ENCODE measurements at places on chromosomes 16 and 17.

DNA sequence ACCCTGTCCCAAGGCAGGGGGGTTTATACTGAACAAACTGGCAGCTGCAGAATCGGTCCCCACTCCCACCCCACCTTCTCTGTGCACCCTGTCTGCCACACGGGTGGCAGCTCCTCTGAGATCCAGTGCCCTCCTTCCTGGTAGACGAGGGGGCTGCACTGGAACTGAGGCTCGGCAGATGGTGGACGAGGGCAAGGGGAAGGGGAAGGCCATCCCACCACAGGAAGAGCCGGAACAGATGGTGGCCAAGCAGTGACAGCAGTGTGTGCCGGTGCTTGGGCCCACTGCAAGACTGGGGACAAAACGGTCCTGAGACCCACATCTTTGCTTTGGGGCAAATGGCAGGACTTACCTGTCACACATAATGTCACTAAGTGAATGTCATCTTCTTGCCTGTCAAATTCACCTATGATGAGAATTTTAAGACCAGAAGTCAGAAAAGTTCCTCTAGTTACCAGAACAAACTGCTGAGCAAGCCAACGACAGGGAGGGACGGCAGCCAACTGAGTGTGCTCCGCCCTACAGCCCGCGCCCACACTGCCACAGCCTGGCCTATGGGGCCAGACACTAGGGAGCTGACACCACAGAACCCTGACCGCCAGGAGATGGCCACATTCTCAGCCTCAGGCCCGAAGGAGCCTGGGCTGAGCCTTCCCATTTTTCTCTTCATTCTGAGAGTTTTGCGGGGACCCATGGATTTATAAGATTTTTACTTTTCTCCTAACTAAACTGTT, 14.4 kb downstream of the NTAN1 start:
- DNase-seq: no peak

DNA sequence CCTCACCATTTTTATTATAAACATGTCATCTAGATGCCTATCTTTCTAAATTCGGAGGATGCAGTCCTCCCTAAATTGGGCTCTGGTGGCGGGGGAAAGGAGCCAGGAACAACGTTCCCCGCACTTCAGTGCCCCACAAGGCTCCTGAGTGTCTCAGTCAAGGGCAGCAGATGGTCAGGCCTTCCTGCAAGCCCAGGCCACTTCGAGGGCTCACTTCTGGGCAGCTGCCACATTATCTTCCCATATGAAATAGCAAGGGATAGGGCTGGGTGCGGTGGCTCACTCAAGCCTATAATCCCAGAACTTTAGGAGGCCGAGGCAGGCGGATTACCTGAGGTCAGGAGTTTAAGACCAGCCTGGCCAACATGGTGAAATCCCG, 32.3 kb downstream of the FBXO31 start:
- DNase-seq: no peak

DNA sequence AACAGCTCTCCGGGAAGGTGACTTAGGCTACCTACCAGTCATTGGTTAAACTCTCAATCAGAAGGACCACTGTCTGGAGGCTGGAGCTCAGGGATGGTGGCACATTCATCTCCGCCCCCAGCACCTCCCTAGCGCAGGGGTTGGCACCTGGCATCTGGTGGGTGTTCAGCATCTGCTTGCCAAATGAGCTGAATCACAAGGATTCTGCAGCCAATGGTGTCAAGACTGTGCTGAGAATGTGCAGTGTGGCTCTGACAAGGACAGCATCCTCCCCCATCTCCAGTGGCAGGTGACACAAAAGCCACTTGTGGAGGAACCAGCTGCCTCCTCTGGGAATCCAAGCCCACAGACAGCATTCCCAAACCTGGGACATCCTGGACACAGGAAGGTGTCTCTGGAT, 35.2 kb downstream of the PLXDC1 start:
- no peak for DNase-seq

- DNase-seq: no peak
These were observed 22.6 kb downstream of the CDRT4 start for GRCh38 chr17:15444805-15445204.

DNA sequence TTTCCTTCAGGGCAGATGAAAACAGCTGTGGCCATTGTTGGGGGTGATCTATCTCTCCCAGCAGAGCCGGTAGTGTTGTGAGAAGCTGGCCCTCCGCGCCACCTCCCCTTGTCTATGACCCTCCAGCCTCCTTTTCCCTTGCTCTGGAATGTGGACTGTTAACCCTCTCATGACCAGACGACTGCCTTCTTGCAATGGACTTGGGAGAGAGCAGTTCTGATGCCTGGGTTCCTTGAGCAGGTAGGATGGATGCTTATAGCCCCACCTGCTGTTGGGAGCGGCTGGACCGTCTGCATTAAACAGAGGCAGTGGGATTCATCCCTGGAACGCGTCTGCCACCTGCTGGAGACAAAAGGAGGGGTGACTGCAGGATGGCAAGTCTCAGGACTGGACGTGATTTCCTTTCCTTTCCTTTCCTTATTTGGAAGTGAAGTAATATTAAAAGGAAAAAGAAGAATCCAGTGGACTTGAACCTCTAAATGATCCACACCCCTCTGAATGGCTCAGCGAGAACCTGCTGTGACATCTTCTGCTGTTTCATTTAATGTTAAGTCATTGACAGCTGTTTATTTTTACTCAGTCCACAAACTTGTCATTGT, 1.8 kb upstream of the SOST start:
- DNase-seq: peak; percentile 96

- peak; percentile 35 for DNase-seq
These were observed at the start of gene KRTAP2-4 for GRCh38 chr17:41065829-41066624. KRTAP2-4 (minus strand) TSS chr17:41065879; CDS start chr17:41065845, 34 bp downstream.

GRCh38 chr17:28240688-28241340, 78.2 kb upstream of the TMEM97 start:
- DNase-seq: no peak

GRCh38 chr16:9264067-9264466, 172.6 kb downstream of the HAPSTR1 start:
- DNase-seq: no peak

DNA sequence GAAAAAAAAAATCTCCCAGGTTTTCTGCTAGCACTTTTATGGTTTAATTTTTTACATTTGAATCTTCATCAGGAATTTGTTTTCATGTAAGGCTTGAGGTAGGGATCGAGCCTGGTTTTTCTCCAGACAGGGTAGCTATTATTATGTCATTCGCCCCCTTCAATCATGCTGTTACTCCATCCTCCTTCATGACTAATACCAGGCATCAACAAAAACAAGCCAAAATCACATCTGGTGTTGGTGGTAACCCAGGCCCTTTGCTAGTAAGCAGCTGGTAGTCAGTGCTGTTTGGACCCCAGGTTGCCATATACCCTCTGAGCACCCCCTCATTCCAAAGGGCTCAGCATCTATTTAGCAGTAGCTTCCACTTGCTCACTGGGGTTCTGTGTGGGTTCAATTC, 29.5 kb downstream of the DRC3 start:
- no peak for DNase-seq

DNA sequence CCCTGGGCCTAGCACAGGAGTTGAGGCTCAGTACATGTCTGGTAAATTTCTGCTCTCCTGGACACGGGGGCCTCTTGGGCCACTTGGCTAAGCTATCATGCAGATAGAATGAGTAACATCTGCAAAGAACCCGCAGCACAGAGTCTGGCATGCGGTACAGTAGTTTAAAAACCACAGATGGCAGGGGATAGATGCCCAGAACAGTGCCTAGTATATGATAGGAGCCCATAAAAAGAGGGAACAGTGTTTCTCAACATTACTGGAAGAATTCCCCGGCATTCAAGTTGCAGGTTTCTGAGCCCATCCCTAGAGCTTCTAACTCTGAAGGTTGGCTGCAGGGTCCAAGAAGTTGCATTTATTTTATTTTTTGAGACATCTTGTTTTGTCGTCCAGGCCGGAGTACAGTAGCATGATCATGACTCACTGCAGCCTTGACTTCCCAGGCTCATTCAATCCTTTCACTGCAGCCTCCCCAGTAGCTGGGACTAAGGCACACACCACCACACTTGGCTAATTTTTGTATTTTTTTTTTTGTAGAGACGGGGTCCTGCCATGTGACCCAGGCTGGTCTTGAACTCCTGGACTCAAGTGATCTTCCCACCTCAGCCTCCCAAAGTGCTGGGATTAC, 5.8 kb downstream of the CDIPT start:
- DNase-seq: no peak

DNA sequence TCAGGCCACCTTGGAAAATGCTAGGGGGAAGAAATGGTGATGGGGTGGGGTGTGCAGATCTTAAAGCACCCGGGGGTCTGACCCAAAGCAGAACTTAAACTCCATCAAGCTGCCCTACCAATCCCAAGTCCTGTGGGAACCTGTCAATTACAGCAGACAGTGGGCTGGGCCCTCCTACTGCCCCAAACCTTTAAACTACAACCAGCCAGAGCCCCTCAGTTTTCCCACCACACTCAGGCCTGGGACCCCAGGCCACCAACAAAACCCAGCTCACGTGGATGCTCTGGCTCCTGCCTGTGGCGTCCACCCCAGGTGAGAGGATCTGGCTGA, 2.7 kb downstream of the MYO18A start:
- no peak for DNase-seq

- no peak for DNase-seq
These were observed 82.8 kb upstream of the ZNF750 start for GRCh38 chr17:82922646-82923045.

- no peak for DNase-seq
These were observed 41.3 kb upstream of the SIAH1 start for GRCh38 chr16:48426244-48427141.

GRCh38 chr16:23274968-23275367, 27.1 kb upstream of the SCNN1B start:
- DNase-seq: peak; percentile 60

DNA sequence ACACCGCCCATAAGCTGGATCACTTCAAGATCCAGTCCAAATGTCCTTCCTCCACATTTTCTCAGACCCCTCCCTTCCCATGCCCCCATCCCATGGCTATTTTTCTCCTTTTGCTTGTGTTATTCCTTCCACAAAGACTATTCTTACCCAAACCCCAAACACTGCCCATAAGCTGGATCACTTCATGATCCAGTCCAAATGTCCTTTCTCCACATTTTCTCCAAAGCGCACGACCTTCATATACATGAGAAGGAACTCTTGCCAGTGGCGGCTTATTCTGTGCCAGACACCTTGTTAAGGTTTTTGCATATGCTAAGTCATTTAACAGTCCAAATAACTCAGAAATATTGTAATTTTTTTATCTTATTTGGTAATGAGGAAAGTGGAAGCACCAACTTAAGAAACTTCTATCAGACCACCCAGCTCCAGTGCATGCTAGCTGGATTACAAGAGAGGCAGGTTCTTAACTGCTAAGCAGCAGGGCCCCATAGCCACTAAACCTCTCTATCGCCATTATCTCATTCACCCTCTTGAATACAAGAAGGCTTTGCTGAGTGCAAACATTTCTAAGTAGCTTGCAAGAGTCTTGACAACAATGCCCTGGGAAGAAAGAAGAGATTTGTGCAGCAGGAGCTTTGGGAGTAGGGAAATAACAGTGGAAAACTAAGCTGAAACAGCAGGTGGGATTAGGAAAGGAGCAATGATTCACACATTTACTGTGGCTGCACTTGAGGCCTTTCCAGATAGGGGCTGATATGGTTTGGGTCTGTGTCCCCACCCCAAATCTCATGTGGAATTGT, 428.2 kb upstream of the MAF start:
- no peak for DNase-seq

DNA sequence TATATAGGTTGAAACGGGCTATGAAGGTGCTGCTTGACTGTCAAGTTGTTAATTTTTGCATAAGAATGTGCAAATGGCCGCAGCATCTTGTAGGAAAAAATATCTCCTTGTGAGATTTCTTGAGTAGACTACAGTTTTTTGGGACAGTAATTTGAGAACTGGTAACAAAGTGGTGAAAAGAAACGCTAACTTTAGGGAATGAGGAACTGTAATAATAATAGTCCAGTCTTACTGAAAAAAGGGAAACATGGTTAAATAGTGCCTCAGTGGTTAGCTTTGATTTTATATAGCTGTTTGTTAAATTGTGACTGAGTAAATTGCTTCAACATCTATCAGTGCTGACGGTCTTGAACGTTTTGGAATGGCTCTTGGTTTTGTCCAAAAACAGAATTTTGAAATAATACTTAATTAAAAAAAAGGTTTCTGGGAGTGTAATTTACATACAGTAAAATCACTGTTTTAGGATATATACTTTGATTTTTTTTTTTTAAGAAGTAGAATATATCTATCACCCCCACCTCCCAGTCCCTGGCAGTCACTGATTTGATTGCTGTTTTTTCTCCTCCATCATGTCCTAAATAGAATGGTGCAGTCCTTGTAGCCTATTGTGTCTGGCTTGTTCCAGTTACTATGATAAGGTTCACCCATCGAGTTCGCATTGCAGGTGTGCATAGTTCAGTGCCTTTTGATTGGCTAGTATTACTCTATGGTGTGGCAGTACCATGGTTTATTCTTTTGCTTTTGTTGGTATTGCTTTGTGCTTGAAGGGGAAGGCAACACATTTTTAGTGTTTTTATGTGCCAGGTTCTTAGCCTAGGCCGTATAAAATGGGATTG, 2.8 kb downstream of the HAPSTR1 start:
- DNase-seq: no peak

DNA sequence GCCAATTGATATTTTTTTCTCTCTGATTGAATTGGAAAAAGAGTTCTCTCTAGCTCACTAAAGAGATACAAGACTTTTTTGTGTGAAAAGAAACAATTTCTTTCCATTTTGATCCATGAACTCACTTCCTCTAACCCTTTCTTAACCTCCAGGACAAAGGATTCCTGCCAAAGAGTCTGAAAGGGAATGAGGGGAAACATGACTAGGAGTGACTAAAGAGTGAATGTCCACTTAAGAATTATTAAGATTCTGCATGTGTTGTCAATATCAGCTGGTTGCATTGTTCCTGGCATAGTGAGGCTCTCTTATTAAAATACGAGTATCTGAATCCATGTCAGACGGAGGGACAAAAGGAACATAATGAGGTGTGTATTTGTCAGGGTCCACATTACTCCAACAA, 344.7 kb downstream of the GRIN2A start:
- DNase-seq: no peak

GRCh38 chr17:77509089-77509488, 368.3 kb downstream of the SEC14L1 start:
- no peak for DNase-seq

DNA sequence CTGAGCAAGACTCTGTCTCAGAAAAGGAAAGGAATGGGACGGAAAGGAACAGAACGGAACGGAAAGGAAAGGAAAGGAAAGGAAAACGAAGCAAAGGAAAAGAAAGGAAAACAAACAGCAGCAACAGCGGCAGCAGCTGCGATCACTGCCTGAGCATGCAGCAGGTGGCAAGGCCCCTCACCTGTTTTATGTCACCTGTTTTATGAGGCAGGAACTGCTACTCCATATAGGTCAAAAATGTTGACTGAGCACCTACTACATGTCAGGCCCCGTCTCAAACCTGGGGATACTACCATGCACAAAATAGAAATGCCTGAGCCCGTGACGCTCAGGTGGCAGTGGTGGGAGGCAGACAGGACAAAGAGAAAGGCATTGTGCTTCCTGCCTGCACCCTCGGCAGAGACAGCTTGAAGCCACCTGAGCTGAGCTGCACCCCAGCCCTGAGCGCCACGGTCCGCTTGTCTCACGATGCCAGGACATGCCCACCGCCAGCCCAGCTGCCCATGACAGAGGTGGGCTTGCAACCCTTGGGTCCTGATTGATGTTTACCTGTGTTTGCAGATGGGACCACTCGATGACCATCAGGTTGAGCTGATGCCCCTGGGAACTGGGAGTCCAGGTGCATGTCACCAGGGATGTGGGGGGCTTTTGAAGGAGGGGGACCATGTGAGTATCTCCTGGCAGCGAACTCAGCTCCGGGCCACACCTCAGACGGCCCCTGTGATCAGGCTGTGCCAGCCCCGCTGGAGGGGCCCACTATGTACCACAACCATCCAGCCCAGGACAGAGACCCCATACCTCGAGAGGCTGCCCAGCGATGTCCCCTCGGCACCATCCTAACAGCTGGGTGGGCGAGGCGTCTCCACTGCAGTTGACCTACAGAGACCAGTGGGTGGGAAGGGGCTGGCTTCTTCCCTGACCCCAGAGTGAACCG, 77.4 kb downstream of the RMI2 start:
- DNase-seq: no peak
